Mesothelial cell of epicardium (in vitro differentiated cells): ENCODE measurements at places on chromosomes 3 and 15. TPM values are rescaled to one million over a fixed set of nuclear protein-coding genes. Genes with fewer than 3 reads are reported as not detected.
A peak's percentile ranks its signal among the peaks of the same experiment; 100 is the strongest.

Gene SMAD6
- 164 to 176 TPM (median 176 TPM) in 3 replicates for total RNA-seq

GRCh38 chr3:62139957-62140356 lies 233.4 kb downstream of the FEZF2 start:
- no peak overlapping the region for H3K27ac ChIP-seq
- no peak overlapping the region for H3K4me3 ChIP-seq
- H3K36me3 ChIP-seq = peaks cover 17% of the 10 kb centered on the region

DNA sequence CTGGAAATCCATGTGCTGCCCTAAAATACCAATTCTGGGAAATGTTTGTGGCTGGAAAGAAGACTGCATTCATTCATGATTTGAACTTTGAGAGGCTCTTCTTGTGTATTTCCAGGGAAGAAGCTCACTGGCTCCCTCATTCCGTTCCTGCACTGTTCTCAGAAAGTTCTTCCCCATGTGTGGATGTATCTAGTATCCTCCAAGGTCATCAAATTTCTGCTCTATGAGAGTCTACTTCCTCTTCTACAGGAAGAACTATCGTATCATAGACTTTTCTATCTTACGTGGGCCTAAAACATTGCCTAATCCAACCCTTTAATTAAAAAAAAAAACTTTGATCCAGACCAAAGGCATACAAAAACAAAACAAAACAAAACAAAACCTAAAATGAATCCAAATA lies 2.9 kb downstream of the CCR3 start:
- no peaks in the 10 kb centered on the region for H3K4me1 ChIP-seq
- no peak overlapping the region for H3K4me3 ChIP-seq
- no peaks in the 10 kb centered on the region for H3K36me3 ChIP-seq
- no peak overlapping the region for H3K27ac ChIP-seq
- peaks cover 24% of the 10 kb centered on the region for H3K27me3 ChIP-seq

DNA sequence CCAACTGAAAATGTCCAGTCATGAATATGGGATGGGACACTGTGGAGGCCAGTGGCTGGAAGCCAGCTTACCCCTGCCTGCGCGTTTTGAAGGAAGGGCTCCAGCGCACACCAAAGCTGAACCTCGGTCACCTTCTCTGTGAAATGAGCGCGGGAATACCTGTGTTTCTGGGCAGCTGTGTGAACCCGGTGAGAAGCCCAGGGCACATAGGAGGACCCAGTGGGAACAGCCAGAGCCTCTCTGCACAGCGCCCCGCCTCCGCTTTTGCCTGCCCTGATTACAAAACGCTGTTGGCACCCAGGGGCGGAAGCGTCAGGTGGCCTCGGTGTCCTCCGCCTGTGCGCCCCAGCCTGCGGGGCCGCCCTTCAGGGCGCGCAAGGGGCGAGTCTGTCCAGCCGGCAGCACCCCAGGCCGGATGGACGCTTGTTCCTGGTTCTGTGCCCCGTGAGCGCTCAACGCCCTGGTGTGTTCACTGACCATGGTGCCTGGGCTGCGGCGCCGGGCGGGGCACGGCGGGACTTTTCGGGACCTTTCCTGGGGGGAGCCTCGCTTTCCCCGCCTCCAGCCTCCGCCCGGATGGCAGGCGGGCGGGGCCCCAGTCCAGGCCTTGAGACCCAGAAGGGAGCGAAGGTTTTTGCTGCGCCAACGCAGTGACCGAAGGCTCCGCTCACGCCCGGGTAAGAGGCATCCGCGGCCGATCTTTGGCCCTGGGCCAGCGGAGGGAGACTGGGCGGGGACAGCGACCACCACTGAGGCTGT lies at the start of gene SQOR:
Gene SQOR (plus strand): TSS at position 598 of the 759 bp plus-strand sequence. CDS start 23,895 bp downstream, outside the sequence.
- no peak within 1 kb of the TSS for H3K27ac ChIP-seq
- peaks cover 12% of the 10 kb centered on the region for H3K4me1 ChIP-seq
- H3K36me3 ChIP-seq = no peaks in the 10 kb centered on the region
- peak; percentile 40 for DNase-seq
- peaks cover 74% of the 10 kb centered on the region for H3K27me3 ChIP-seq

Gene AMOTL2
- total RNA-seq = 281 to 297 TPM (median 296 TPM) in 3 replicates
